ENCODE measurements at places on chromosomes 5 and 9. TPM values are rescaled to one million over a fixed set of nuclear protein-coding genes. Genes with fewer than 3 reads are reported as not detected.

- no peak for DNase-seq
Measured at GRCh38 chr5:121573721-121574382, 277.8 kb upstream of the FTMT start.

GRCh38 chr5:24539613-24540012 lies 105.2 kb downstream of the CDH10 start:
- no peak for DNase-seq

GRCh38 chr5:6535594-6535993 lies 86.9 kb downstream of the UBE2QL1 start:
- DNase-seq: no peak

GRCh38 chr5:139178935-139179334 lies 19.2 kb downstream of the SIL1 start:
- no peak for DNase-seq

- DNase-seq: peak; percentile 71
Measured at GRCh38 chr9:127930231-127931091, at the start of gene PIP5KL1. TSS of gene PIP5KL1 (minus strand) at chr9:127930777. CDS start at chr9:127930752, 25 bp downstream.

- DNase-seq: no peak
Measured at GRCh38 chr5:141475625-141476131, at the start of gene PCDHGC3. TSS of gene PCDHGC3 (plus strand) at chr5:141475966. CDS start at chr5:141476117, 151 bp downstream.

DNA sequence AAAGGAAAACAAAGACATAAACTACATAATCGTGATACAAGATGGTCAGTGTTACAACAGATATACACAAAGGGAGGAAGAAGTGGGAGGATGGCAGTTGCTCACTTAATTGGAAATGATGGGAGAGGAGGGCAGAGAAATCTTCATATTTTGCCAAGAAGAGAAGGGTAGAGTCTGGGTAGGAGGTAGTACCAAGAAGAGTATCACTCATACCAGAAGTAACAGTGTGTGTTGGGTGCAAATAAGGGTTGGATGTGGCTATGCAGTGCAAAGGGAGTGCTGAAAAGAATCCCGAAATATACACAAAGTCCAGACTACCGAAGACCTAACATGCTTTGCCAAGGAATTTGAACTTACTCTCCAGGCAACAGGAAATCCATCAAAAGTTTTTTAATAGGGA lies 41.0 kb downstream of the ERMP1 start:
- no peak for DNase-seq

GRK6 gene
- 228 TPM for total RNA-seq

FGF18 gene
- total RNA-seq: 0.57 TPM

Data from CD4-positive, CD25-positive, alpha-beta regulatory T cell (primary cell).